ENCODE measurements at places on chromosomes 4 and X.
A peak's percentile ranks its signal among the peaks of the same experiment; 100 is the strongest.

DNA sequence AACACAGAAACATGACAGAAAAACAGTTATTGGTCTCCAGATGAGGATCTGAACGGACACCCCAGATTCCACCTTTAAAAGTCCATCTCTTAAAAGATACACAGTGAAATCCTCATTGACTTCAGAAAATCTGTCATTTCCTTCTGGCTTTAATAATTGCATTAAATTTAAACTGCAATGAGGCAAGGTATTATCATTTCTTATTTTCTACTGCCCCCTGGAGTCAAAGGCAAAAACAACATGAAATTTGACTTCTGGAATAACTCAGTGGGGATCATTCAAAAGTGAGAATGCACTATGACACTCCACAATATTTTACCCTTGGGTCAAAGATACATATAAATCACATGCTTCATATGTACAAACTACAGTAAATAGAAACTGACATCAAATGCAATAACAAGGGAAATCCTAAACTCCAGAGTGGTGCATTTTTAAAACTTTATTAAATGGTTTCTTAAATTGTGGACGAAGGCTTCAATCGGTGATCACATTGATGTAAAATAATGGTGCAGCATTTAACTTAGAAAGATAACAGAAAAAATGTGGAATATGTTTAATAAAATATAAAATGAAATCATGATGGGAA lies 56.4 kb upstream of the SPANXN1 start:
- no peak for DNase-seq

- no peak for DNase-seq
These were observed 33.0 kb downstream of the GRIA3 start for GRCh38 chrX:123217077-123217476.

DNA sequence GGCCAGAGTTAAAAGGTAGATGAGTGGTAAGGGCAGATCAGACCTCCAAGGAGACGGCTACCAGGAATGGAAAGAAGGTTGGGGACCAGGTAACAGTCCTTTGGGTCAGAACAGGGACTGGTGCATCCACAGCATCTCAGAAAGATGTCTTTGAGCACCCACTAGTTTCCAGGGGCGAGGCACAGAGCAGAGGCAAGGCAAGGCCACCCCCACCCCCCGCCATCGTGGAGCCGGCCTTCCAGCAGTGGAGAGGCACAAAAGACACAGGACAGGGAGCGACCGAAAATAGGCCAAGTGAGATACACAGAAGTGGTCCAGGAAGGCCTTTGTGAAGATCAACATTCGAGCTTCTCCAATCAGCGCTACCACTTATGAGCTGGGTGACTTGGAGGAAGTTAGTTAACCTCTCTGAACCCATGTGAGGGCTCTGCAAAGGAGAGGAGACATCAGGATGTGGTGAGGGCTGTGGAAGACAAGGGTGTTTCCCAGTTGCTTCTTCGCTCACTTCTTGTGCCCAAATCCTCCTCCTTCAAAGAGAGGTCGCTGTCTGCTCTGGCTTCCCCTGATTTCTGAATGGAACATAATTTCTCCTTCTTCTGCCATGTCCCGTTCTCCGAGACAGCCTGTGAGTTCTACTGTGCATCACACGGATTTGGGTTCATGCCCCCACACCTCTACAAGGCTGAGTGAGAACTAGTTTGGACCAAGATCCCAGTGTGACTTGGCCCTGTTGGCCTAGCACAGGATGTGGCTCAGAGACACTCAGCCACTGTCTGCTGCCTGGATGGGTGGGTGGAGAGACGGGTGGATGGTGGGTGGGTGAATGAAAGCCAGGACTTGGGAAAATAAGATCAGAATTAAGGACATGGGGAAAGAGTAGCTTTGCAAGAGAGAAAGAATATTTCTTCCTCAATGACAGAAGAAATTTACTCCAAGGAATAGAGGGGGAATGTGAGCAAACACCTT lies 16.7 kb upstream of the MSX1 start:
- DNase-seq = no peak

DNA sequence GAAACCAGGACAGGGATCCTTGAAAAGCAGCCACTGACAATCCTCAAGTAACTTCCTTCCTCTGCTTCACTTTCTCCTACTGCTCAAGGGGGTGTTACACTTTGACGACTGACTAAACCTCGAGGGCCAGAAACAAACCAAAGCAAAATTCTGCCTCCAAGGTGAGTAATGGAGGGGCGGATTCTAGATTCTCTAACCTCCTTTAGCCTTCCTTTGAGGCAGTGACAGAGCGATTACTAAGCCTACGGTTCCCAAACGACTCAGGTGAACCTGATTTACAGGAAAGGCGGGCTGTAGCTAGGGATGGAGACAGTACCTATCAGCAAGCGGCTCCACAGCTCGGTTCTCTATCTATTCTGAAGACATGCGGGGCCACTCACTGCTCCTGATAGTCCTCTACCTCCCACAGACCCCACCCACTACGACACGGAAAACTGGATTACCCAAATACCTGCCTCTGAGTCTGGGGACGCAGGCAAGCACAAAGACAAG lies 487 bp downstream of the TBCK start:
- DNase-seq = no peak

GRCh38 chr4:127141856-127142255 lies 490.9 kb upstream of the INTU start:
- DNase-seq = no peak

DNA sequence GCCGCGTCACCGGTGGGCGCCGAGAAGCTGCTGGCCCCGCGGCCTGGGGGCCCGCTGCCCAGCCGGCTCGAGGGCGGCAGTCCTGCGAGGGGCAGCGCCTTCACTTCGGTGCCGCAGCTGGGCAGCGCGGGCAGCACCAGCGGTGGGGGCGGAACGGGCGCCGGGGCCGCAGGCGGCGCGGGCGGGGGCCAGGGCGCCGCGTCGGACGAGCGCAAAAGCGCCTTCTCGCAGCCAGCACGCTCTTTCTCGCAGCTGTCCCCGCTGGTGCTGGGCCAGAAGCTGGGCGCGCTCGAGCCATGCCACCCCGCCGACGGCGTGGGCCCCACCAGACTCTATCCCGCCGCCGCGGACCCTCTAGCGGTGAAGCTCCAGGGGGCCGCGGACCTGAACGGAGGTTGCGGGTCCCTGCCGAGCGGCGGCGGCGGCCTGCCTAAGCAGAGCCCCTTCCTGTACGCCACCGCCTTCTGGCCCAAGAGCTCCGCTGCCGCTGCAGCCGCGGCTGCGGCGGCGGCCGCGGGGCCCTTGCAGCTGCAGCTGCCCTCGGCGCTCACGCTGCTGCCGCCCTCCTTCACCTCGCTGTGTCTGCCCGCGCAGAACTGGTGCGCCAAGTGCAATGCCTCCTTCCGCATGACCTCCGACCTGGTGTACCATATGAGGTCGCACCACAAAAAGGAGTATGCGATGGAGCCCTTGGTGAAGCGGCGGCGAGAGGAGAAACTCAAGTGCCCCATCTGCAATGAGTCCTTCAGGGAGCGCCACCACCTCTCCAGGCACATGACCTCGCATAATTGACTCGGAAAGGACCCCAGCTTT lies 5.6 kb downstream of the PRDM8 start:
- DNase-seq = peak; percentile 73

- DNase-seq = peak; percentile 58
These were observed 9.5 kb downstream of the AMBN start for GRCh38 chr4:70601422-70602039.

DNA sequence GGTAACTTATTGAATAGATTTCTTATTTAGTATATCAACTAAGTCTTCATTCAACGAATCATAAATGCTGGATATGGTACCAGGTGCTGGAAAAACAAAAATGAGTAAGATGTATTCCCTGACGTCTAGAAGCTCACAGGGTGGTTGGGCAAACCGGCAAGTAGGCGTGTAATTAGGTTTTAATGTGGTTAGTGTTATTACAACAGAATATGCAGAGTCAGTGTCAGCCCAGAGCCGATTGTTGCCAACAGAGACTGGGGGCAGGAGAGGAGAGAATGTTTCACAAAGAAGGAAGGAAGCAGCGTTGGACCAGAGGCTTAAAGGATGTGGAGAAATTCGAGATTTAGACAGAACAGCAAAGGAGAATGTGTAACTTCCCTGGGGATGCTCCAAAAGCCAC lies 111.7 kb downstream of the TENM3 start:
- DNase-seq = no peak

DNA sequence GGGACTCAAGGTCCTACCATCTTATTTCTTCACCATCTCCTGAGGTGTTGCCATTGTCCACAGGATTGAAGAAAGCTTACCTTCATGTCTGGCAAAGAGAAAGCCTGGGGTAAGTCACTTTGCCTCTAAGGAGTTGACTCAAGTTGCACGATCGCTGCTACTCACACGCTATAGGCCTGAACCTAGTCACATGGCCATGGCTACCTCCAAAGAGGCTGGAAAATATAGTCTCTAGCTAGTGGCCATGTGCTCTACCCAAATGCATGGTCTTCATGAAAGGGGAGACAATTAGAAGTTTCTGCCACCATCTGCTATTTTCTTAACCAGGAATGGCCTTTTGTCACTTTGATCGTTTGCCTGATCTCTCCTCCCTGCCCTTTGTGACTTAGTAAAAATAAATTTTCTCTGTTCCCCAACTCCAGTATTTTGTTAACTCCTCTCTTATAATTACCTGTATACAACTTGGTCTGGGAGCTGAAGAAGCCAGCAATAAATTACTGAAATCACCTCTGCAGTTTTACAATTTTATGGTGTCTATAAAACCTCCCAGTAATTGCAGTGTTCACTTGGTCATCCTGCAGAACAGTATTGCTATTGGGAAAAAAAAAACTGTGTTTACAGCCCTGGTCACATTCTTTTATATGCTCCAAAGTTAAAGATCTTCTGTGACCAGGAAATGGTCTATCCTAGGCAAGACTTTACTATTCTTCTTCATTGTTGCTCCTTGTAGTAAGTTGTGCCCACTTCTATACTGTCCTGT lies 126.7 kb upstream of the TSPAN5 start:
- no peak for DNase-seq

DNA sequence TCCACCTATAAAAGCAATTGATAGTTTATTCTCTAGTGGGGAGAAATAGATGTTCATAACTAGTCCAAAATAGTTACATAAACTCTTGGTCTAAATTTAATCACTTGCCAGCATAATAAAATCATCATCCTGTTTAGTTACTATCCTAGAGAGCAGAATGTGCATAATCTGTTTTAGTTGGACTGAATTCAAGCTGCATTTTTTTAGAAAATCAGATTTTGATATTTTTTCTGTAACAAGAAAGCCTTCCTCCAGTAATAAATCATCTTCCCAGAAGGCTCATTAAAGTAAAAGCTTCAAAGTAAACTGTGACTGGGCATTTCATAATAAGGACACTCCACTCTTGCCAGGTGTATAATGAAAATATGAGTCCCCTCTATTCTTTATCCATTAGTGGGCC lies 453.1 kb downstream of the TRAM1L1 start:
- DNase-seq = no peak

- no peak for DNase-seq
These were observed 173.7 kb downstream of the CENPC start for GRCh38 chr4:67371615-67372014.

- DNase-seq = no peak
These were observed 46.1 kb upstream of the TSPAN7 start for GRCh38 chrX:38515291-38515690.

- DNase-seq = no peak
These were observed 113.3 kb upstream of the H2AZ1 start for GRCh38 chr4:100063355-100063754.

DNA sequence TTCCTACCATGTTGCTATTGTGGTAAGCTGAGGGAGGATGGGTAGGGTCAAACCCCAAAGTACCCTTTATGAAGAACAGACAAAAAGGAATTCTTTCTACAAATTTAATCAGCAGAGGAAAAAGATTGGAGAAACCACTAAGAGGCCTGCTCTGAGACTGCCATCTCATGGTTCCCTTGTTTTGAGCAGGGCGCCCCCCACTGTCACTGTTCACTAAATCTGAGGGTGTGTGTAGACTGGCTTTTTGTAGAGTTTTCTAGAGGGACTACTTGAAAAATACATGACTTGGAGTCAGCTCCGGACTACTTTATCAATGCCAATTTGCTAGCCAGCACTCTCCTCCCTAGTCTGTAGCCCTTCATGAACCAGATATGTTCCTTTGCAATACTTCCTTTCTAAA lies 324.8 kb downstream of the FRMPD4 start:
- DNase-seq = no peak

GRCh38 chr4:112800001-112800400 lies 163.1 kb downstream of the LARP7 start:
- DNase-seq = no peak

- DNase-seq = no peak
These were observed 41.0 kb upstream of the PDLIM5 start for GRCh38 chr4:94410678-94411206.

DNA sequence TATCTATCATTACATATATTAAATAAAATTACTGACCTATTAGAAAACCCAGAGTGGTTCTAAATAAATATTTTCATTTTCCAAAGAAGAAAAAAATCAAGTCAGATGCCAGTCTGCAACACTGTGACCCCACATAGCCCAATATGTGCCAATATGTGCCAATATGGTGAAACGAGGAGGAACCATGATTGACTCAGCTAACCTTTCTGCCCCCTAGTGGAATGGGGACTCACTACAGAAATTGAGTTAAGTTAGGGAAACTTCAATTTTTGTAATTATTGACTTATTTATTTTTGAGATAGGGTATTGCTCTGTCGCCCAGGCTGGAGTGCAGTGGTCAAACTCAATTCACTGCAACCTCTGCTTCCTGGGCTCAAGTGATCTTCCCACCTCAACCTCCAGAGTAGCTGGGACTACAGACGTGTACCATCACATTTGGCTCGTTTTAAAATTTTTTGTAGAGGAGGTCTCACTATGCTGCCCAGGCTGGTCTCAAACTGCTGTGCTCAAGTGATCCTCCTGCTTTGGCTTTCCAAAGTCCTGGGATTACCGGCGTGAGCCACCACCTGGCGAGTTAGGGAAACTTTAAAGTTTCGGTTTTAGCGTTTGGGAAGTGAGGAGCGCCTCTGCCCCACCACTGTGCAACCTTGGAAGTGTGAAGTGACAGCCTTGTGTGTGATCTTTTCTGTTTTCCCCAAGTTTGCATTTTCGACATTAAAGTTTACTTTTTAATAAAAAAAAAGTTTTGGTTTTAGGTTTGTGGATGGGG lies 116.8 kb upstream of the SHISA3 start:
- peak; percentile 53 for DNase-seq

- DNase-seq = no peak
These were observed 264.0 kb upstream of the BOD1L1 start for GRCh38 chr4:13891544-13891939.

- no peak for DNase-seq
These were observed 30.1 kb upstream of the MTMR1 start for GRCh38 chrX:150663073-150663472.

DNA sequence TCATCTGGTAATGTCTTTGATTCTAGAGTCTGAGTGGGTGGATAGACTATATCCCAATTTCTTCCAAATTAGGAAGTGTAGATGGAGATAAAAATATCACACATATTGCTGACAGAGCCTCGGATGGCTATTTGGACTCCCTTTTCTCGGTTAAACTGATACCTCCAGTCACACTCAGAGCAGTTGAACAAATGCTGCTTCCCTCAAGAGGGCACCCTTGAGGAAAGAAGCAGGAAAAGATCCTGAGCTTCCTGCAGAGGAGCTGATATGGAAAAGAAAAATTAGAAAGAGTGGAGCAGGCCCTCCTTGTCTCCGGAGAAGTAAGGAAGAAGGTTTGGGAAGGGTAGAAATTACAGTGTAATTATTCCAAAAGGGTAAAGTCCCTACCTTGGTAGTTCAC lies 96.2 kb upstream of the CCSER1 start:
- DNase-seq = no peak
